ENCODE measurements at places on chromosomes 7 and 10. TPM values are rescaled to one million over a fixed set of nuclear protein-coding genes. Genes with fewer than 3 reads are reported as not detected.

Gene IL2RA
- total RNA-seq, result not detected

Gene ABCC2
- total RNA-seq, result 1.9 TPM

Gene LRRC18
- total RNA-seq, result not detected

Gene CAMK1D
- 4.1 TPM for total RNA-seq

Gene BAMBI
- total RNA-seq, result 13.3 TPM

Gene HKDC1
- 0.31 TPM for total RNA-seq

Gene AZGP1
- not detected for total RNA-seq

Gene GHRHR
- 7.5 TPM for total RNA-seq

Data from endothelial cell (in vitro differentiated cells).